Stimulated activated CD4-positive, alpha-beta T cell treated with anti-CD3 and anti-CD28 coated beads, Interleukin-2, amount 100 ng/mL, for 4 hours (primary cell): ENCODE measurements at places on chromosomes 4 and X.

DNA sequence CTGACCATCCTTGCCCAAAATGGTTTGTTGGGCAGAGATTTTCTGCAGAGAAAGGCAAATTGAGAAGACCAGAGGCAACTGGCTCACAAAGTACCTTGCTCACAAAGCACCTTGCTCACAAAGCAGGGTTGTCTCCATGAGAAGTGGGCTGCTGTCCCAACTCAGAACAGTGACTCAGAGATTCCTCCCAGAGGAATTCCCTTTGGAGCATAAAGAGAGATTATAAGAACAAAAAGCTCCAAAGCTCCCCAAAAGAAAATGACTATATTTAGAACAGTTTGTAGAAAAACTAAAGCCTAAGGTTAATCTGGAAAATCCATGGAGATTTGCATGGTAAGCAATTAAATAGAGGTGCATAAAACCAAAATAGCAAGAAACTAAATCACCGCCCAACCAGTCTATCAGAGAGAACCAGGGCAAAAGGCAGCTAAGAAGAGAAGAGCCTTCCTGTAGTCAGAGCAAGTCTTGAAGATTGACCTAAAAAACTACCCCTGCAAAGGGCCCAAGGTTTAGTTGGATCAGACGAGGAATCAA, 731.4 kb downstream of the FAT4 start:
- no peak for DNase-seq

DNA sequence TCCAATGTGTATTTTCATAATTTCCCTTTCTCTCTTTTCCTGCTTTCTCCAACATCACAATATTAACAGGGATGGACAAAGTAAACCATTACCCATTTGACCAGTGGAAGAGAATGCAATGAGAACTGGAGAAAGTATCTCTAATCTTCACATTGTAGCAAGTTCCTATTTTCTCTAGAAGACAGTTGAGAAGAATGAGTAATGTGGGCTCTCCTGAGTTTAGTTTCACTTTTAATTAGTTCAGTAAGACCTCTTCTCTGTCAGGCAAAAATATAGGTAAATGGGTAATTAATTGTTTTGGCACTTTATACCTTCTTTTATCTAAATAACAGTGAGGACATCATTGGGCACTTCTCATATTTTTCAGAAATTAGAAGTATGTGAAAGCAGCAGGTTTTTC, 602.0 kb downstream of the GLUD2 start:
- no peak for DNase-seq

- DNase-seq = no peak
Observed at GRCh38 chrX:10133980-10134676, 22.6 kb upstream of the CLCN4 start.

DNA sequence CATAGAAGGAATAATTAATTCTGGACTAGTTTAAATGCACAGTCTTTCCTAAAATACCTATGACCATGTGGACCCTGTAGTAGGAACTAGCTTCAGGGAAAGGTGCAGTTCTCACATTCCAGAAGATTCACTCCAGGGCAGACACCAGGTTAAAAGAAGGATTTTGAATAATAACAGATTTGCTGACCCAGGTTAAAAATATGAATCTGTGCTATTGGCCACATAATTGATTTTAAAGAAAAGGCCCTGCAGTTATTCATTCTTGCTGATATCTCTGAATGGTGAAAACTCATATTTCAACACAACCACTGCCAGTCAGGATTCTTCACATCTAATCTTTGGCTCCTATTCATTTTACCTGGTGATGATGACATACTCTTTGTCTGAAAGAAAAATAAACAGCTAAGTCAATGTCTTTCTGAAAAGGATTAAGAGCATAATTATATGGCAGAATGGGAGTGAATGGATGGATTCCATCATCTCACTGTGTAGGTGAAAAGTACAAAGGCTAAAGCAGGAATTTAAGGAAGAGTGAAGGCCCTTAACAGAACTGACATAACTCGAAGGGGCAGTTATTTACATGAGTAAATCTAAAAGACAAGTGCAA, 432.8 kb downstream of the PDGFC start:
- no peak for DNase-seq

- no peak for DNase-seq
Observed at GRCh38 chrX:40727093-40727492, 8.2 kb downstream of the MED14 start.

DNA sequence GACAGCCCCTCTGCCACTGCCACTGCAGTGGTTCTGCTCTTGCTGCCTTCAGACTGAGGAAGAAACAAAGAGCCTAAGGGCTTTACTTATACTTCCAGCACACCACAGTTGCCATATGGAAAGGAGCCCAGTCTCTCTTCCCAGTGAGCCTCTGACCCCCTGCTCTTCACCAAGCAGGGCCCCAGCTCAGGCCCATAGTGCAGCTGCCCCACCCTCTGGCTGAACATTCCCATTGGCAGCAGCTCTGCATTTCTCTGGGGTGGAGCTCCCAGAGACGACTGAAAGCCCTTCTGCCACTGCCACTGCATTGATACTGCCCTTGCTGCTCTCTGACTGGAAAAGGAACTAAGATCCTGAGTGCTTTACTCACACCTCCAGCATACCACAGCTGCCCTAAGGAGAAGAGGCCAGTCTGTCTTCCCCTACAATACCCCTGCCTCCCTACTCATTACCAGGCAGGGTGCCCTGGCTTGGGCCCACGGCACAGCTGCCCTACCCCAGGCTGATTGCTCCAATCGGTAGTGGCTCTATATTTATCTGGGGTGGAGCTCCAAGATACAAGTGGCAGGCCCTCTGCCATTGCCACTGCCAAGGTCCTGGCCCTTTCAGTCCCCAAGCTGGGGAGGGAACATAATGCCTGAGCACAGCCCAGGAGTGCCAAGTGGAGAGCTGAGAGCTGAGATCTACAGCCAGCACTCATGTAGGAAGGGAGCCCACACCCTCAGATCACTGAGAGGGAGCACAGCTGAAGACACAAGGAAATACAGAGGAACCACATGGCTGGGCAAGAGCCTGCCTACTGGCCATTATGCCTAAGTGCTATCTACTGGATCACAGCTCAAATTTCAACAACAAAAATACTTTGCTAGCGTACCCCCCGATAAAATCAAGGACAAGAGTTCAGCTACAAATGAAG, 36.0 kb downstream of the AWAT2 start:
- no peak for DNase-seq

GRCh38 chr4:6024313-6024960, 6.2 kb upstream of the C4orf50 start:
- no peak for DNase-seq

- no peak for DNase-seq
Observed at GRCh38 chr4:173524218-173525117, 5.6 kb downstream of the HAND2 start.

GRCh38 chr4:1219566-1219950, 29.4 kb downstream of the CTBP1 start:
- DNase-seq = no peak

DNA sequence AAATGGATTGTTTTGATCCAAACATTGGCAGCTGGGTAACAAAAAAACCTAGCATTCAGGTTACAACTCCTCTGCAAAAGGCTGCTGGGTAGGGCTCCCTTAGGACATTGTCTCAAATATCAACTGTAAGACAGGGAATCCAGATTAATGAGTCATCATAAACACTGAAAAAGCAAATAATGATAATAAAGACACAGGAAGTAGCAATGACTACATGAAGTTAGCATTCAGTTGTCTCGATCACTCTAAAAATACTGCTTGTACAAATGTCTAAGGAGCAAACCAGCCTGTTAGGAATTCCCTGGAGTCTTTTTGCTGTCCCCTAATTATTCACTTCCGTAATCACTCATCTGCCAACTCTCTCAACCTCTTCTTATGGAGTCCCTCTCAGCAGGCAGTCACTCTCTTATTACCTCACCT, 259.2 kb downstream of the GPC3 start:
- no peak for DNase-seq

DNA sequence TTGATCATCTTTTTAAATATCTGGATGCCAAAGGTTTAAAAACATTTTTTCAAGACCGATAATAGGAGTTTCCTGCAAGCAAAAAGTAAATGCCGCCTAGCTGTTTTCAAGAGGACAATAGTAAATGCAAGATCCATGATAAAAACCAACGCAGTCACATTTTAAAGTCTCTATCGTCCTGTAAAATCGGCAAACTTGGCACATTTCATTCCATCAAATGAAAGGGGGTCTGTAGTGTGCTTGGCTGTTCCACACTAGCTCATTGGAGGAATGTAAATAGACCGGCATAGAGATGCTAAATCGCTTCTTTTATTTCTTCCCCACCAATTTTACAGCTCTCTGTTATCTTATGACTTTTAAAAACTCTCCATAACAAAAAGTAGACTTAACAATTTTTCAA, 202.2 kb downstream of the NLGN4X start:
- no peak for DNase-seq

DNA sequence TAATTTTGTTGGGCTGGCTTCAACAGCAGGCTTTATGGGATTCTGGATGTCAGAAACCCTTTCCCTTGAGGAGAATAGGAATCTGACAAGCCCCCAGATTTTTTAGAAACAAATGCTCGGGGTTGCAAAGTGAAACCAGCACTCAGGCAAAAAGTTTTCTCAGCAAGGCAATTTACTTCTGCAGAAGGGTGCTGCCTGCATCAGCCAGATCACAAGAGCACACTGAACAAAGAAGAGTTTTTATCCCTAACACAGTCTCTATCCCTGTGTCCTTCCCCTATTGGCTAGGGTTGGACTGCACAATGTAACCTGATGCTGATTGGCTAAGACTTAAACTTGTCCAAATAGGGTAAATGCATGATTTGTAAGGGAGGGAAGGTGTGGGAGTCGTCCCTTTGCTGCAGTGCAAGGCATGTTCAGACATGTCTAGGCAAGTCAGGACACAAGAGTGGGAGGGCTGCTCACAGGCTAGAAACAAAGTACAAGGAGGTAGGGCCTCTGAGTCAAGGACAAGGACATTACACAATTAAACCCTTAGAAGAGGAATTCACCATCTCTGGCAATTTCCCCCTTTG, 175.8 kb downstream of the CCNG2 start:
- no peak for DNase-seq

- no peak for DNase-seq
Observed at GRCh38 chrX:40855411-40855810, 120.1 kb upstream of the MED14 start.

- DNase-seq = no peak
Observed at GRCh38 chr4:179605196-179605595, 2163.0 kb upstream of the AGA start.
